ENCODE measurements at places on chromosomes 5 and 9.
A peak's percentile ranks its signal among the peaks of the same experiment; 100 is the strongest.

- no peak for DNase-seq
Measured at GRCh38 chr5:180127682-180128670, 56.4 kb upstream of the RNF130 start.

DNA sequence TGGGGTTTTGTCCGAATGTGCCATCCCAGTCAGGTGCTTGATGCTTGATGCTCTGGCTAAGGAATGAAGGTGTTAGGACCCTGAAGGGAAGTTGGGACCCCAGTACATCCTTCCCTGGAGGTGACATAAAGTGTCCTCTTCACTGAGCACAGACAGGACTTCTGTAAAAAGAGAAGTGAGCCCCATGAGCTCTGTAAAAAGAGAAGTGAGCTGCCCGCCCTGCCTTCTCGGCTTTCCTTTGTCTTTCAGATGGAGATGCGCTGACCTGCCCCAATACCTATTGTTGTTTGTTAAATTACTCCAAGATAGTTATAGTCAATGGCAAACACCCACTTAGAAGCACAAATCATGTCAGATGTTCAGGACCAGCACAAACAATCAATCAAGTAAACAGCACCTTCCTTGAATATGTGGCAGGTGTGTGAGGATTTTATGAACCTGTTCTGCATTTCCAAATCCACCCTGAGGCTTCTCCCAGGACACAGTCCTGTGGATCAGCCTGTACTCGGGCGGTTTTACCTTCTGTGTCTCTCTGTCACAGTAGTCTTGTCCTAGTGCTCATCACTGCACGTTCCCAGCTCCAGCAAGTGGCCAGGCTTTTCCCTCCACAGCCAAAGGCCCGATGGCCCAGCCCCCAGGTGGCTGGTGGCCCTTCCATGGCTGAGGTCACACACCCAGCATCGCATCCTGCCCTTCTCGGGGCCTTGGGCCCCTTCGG lies 191.4 kb downstream of the MTRR start:
- no peak for DNase-seq

- DNase-seq, result no peak
Measured at GRCh38 chr5:53913941-53914340, 353.5 kb downstream of the NDUFS4 start.

DNA sequence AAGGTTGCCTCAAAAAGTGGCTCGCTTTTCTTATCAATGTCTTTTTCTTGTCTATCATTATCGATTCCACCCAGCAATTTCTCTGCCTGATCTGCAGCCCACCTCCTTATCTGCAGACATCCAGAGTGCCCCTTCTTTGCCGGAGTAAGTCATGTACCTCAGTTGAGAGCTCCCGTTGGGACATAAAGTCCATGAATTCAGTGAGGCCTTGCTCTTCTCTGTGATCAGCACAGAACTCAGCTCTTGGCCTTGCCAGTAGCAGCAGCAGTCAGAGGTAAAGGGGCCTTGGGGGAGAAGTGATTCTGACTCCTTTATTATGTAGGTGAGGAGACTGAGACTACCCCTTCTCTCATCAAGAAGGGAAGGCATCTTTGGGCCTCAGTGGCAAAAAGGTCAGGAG lies 24.9 kb upstream of the DCAF12 start:
- no peak for DNase-seq

- DNase-seq, result no peak
Measured at GRCh38 chr5:82285206-82285605, 7.1 kb upstream of the RPS23 start.

DNA sequence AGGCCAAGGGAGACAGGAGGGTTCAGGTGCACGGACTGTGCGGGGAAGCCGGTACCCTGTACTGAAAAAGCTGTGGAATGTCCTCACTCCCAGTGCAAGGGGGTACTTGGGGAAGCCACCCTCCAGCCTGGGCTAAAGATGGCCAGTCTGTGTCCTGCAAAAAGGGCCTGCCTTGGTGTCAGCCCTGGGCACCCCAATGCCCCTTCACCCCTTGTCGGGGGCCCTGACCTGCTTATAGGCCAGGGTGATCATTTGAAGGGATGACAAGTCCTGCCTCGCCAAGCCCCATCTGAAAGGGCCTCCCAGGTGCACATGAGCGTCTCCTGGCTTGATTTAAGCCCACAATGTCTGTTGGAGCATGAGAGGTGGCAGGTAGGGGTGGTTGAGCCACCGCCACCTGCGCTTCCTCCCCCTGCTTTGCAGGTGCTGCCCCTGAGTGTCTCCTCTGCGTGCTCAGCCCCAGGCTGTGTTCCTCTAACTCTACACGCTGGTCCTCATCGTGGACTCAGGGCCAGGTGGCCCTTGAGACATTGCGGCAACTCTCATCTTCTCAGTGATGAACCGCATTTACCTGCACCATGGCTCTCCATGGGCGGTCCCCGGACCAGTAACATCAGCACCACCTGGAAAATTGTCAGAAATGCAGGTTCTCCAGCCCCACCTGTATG lies 97.0 kb downstream of the ANKRD33B start:
- DNase-seq, result no peak

GRCh38 chr5:181108578-181109165 lies 22.3 kb downstream of the OR2V1 start:
- no peak for DNase-seq

- no peak for DNase-seq
Measured at GRCh38 chr9:98856982-98857381, 49.5 kb downstream of the GALNT12 start.

DNA sequence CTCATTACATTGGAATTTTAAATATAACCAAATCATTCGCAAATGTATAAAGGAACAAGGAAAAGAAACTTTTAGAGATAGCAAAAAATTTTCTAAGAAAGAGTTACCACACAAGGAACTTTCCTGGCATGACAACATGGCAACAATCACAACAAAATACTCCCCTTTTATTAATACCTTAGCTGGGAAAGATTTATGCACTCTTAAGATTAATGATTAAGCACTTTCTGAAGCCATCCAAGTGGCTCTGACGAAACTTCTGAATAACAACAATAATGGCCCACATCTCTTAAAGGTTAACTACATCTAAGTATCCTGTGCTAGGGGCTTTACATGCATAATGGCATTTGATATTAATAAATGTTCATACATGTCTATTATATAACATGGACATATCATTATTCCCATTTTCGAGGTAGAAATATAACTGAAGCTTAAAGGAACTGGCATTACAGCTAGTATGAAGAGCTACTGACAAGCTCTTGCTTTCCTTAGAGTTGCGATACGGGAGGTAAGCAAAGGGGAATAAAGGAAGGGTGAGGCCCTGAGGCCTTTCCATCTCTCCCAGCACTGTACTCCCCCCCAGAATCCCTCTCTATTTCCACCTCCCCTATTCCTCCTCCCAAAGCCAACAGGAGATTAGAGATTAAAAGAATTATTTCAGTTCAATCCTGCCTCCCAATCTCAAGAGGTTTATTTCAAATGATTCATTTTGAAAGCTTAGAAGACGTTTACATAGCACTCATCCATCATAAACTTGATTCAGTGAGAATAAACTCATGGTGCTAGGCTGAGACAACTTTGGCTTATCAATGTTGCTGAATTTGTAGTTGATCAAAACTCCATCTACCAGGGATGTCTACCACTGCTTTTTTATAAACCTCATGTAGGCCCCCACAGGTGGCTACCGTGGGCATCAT lies 9.6 kb downstream of the MTMR12 start:
- DNase-seq, result no peak

DNA sequence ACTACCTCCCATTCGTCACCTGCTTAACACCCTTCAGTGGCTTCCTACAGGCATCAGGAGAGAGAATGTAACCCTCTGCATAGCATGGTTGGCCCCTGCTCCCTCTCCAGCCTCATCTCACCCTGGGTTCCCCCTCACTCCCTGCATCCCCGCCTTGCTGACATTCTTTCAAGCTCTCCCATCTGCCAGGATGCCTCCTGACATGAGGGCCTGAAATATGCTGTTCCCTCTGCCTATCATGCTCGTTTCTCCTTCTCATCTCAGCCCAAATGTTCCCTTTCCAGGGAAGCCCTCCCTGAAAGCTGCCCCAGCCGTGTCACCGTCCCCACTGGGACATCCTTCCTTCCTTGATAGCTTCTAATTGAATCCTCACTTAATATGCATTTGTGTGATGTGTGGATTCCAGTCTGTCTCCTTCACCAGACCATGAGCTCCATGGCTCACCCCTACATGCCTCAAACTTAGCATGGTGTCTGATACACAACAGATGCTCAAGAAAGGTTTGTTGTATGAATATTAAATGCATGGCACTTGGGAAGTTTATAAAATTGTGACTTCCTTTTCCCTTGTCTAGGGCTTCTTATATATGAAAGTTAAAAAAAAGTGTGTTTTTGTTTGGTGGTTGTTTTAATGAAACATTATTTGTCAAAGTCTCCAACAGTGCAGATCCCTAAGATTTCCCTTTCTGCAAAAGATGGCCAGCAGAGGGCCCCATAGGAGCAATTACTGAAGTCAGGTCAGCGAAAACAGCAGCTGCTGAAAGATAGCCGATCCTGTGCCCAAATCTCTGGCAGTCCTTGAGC lies 7.3 kb upstream of the C5orf58 start:
- peak; percentile 87 for DNase-seq

GRCh38 chr9:127200106-127200862 lies 64.3 kb upstream of the GARNL3 start:
- DNase-seq, result no peak

- no peak for DNase-seq
Measured at GRCh38 chr5:67289763-67290521, 93.3 kb upstream of the CD180 start.

DNA sequence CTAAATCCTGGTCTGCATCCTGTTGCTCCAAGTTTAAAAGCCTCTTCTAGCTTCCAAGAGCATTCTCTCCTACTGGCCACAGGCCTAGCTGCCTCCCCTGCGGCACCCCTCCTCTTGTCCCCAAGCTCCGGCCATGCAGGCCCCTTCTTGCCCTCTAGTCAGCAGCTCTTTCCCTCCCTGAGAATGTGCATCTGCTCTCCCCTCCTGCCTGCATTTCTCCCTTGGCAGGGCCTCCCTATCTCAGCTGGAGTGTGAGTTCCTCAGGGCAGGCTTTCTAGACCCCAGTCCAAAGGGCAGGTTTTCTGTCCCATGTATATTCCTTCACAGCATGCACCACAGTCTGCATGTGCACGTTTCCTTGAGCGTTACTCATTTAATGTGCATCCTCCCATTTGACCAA lies 24.6 kb upstream of the BARX1 start:
- no peak for DNase-seq

DNA sequence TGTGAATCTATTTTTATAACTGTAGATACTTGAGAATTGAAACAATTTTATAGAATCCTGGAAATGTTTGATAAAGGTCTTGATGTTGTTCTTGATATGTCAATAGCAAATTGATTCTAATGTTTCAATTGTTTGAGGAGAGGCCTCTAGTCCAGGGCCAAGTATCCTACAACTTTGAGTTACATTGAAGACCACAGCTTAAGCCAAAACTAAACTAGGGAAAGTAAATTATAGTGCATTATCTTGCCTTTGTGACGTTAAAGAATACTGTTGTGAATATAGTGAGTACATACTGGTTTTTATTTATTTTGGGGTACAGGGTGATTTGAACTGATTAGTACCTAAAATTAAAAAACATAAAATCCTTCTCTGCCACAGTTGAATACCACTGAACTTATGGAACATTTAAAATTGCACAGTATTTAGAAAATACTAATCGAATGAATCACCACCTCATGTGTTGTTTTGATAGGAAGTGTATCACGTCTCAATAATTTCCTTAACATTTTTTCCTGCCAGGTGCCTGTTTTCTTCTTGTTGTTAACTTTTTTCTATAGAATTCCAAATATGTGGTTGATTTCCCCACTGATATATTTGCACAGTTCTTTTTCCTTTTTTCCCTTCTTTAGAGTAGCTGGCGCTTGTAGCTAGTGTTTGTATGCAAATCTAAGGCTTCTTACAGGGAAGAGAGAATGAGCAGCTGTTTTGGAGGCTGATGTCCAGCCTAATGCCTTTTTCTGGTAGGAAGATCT lies 12.5 kb downstream of the ARHGEF28 start:
- DNase-seq, result no peak

- DNase-seq, result peak; percentile 84
Measured at GRCh38 chr9:116661037-116661954, 25.8 kb upstream of the TRIM32 start.

DNA sequence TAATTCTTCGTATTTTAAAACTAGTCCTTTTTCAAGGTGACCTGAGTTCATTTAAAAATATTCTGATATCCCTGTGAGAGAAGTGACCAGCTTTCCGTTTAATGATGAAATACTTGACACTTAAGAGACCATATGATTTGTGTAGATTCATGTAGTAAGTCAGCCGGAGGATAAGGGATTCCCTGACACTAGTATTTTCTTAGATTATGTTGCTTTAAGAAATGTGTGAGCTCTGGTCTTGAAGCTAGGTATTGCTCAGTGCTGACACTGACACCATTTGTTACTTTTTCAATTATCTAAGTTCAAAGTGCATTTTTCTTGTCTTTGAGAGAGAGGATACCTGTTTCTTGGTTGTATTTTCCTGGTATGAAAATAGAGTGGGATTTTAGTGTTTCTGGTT lies 4.2 kb downstream of the NIPBL start:
- no peak for DNase-seq

DNA sequence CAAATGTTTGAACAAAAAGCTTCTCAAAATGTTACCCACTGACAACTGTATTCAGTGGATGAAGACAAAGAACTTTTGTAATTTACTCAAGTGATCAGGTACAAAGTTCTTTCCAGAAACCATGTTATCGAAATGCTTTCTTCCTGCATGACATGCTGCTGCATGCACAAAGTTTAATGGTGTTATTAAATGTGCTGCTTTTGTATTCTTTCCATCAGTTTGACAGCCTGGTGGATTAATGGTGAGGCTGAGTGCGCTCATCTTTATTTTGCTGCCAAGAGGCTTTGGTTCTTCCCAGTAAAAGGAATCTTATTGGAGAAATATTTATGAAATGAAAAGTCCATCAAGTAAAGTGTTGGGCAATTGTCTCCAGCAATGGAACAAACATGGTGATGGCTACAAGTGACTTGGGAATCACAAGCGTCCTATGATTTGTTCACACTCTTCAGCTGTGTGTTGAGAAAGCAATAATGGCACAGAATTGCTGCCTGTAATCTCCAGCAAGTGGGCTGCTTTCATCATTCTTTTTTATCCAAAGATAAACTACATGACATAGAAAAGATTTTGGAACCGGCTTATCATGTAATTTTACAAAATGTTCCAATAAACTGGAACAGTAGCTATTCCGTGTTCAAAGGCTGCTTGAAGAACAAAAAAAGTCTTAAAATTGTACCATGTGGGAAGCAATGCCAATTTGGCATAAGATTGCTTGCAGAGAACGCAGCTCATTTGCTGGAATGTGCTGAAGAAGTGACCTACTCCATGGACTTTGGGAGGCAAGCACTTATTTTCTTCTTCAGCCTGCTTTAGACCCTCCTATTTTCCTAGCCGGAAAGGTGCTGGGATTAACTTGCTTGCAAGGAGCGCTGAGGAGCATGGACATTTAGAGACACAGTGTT lies 153.1 kb downstream of the HSD17B3 start:
- no peak for DNase-seq

DNA sequence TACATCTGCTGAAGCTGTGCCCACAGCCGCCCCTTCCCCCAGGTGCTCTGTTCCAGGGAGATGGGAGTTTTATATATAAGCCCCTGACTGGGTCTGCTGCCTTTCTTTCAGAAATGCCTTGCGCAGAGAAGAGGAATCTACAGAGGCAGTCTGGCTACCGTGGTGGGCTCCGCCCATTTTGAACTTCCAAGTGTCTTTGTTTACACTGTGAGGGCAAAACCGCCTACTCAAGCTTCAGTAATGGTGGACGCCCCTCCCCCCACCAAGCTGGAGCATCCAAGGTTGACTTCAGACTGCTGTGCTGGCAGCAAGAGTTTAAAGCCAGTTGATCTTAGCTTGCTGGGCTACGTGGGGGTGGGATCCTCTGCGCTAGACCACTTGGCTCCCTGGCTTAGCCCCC lies 41.3 kb downstream of the RANBP17 start:
- no peak for DNase-seq

GRCh38 chr9:99359336-99359735 lies 137.3 kb downstream of the SEC61B start:
- no peak for DNase-seq

GRCh38 chr5:79729679-79730078 lies 40.0 kb downstream of the CMYA5 start:
- no peak for DNase-seq
